ENCODE measurements at places on chromosomes 2 and 18.

DNA sequence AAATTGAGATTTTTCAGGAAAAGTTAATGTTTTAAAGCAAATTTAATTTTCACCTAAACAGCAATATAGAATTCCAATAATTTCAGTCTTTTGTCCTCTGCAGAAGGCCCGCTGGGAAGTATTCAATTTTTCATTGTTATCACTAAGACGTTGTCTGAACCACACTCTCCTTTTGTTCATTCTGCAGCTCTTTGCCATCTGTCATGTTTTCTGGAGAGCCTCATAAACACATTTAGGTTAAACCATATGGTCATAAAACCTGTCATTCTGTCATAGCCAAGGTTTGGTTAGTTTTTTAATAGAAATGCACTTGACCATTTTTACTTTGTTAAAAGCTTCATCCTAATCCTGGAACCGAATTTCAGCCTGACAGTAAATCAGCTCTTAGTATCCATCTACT lies 54.0 kb upstream of the PGAP1 start:
- DNase-seq: peak; percentile 40

GRCh38 chr2:67649331-67650261 lies 252.5 kb downstream of the ETAA1 start:
- DNase-seq: no peak

DNA sequence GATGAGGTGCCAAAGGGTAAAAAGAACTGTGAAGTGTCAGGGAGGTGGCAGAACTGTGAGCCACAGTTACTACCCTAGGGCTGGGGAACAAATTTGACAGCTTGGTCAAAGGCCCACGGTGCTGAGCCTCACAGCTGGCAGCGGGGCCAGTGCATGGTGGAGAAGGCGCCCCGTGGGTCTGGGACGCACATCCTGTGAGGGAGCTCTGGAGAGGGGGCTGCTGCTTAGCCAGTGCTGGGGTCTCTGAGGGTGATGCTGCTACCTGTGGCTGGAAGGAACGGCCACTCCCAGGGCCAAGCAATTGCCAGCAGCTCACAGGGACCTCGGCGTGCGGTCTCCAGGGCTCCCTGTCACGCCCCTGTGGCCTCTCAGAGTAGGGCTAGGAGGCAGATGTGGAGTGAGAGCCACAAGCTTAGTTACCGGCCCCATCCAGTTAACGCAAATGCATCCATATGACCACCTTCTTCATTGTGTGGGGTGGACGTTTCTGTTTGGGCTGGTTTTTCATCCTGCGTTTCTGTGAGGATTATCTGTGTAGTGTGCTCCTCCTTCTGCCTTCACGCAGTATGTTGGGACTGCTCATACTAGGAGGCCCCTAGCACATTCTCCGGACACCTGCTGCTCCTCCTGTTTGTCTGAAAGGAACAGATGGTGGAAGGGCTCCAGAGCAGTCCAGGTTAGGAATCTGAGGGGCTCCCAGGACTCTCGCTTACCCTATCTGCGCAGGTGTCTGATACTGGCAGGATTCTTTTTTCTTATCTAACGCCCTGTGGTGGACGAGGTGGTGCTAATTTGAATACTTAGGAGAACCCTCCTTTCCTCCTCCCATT lies 26.0 kb downstream of the STK25 start:
- no peak for DNase-seq

- no peak for DNase-seq
Observed at GRCh38 chr2:46984642-46985476, 69.3 kb upstream of the MCFD2 start.
